AG09319 (cell line): ENCODE measurements at places on chromosomes 7 and 10.

GRCh38 chr7:96685755-96686154, 23.9 kb downstream of the SEM1 start:
- DNase-seq = no peak

DNA sequence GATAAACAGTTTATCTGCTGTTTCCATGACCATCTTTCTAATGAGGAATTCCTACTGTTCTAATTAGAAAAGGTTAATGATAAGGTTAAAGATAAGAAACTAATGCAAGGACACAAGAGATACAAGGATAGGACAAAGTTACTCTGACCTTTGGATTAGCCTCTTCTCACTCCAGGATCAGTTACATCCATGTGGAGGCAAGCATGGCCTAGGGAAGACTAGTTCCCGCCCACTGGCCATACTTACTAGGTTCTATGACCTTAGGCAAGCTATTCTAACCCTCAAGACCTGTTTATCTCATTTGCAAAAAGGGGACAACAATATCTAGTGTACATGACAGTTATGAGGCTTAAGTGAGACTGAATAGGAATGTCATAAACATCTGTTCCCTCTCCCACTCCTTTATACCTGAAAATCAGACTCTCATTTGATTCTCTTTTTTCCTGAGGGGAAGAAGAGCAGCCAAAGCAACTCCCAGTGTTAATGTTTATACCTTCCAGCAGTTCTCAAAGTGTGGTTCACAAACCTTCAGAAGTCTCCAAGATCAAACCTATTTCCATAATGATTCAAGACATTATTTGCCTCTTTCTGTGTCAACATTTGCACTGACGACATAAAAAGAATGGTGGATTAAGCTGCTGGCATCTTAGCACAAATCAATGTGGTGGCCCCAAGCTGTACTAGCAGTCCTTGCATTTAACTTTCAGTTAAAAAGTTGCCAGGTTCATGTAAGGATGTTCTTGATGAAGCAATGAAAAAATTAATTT, 72.0 kb downstream of the SRPK2 start:
- no peak for DNase-seq

DNA sequence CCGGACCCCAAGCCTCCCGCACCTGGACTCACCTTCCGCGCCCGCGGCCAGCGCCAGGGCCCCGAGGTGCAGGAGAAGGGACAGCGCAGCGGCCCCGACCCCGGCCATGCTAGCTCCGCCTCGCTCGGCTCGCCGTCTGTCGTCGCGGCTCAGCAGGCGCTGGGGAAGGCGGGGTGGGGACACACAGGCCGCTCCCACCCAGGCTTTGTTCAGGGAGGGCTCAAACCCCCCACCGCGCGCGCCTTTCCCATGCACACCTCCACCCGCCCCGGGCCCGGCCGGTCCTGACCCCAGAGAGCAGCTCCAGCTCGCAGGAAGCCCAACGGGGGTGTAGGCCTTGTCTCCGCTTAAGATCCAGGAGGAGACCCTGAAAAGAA, at the start of gene KCP:
TSS of gene KCP (minus strand) at position 141 of the 377 bp plus-strand sequence. CDS start at position 108, 33 bp downstream.
- no peak for DNase-seq

DNA sequence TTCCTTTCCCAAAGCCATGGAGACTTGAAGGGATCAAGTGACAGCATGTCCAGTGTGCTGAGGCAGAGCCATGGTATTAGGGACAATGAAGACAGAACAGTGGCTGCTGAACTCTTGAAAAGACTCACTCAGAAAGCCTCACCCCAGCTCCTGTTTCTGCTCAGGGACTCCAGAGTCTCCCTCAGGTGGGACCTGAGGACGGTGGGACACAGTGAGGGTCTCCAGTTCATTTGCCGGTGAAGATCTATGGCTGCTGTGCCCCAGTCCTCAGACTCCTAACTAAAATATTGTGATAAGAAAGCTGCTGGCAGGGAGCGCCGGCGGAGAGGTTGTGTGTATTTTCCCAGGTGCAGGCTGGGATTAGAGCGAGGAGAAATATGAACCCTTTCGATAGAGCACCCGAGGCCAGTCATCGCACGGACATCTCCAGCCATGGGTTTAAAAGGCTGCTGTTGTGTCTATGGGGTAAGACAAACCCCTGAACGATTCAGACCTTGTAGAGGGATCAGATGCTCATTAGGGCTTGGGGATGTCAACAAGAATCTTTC, 57.2 kb downstream of the C7orf25 start:
- DNase-seq = no peak

GRCh38 chr7:96996958-96997511, 8.3 kb upstream of the DLX6 start:
- no peak for DNase-seq

DNA sequence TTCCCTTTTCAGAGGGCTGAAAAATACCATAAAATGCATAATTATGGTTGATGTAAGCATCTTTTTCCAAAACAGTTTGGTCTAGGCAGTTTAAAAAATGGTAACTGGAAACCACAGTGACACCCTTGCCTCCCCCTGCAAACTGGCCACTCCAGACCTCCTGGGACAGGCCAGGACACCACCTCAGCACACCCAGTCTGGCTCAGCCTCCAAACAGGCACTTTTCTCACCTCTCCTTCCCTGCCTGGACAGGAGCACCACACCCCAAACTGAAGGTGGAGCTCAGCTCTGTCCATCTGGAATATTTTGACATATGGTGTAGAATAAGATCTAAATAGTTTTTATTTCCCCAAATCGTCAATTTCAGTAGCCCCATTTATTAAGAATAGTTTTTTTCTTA, 78.5 kb downstream of the CDK14 start:
- DNase-seq = no peak

DNA sequence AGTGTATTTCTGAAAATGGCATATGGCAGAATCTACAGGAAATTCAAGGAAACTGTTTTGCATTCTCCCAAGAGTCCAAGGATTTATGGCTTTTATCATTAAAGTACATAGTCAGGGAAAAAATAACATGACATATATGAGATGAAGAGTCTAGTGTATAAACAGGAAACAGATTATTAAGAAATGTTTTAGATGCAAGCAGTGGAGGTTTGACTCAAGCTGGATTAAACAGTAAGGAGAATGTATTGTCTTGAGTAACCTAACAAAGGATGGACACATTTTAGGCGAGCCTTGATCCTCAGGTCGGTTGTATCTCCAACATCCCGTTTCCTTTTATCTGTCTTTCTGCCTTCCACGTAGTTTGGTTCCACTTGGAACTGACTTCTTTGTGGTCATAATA, 17.9 kb downstream of the OR6B1 start:
- no peak for DNase-seq

DNA sequence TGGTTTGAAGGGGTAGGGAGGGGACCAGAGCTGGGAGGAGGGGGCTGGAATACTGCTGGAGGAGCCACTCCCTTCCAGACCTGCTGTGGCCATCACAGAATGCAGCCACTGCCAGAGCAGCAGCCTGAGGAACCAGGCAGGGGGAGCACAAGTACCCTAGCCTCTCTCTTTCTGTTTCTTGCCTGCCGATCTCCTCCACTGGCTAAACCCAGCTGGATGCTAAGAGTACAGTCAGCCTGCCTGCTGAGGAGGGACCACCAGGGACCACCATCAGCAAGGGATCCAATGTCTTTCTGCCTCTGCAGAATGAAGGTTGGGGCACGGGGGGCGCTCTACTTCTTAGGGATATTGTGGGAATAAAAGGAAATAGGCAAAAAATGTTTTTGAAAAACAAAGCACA, 4.7 kb downstream of the BLVRA start:
- no peak for DNase-seq

GRCh38 chr10:47079204-47079580, 168.0 kb downstream of the PTPN20 start:
- no peak for DNase-seq
